AG09319 (cell line): ENCODE measurements at places on chromosomes 6 and 20.

DNA sequence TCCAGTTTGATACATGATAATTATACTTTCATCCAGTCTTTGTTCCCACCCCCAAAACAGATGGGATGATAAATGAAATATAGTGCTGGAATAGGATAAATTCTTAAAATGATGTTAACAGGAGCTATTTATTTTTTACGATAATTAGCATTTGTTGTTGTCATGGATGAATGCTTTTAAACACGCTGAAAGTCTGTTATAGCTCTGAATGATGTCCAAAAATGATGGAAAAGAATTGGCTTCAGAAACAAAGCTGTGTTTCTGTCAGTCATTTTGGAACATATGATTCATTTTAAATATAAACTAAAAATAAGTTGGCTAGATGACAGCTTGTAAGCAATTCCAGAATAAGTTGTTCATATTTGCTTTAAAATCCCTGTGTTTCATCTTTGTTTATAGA, 237.4 kb downstream of the GRIK2 start:
- DNase-seq = no peak

DNA sequence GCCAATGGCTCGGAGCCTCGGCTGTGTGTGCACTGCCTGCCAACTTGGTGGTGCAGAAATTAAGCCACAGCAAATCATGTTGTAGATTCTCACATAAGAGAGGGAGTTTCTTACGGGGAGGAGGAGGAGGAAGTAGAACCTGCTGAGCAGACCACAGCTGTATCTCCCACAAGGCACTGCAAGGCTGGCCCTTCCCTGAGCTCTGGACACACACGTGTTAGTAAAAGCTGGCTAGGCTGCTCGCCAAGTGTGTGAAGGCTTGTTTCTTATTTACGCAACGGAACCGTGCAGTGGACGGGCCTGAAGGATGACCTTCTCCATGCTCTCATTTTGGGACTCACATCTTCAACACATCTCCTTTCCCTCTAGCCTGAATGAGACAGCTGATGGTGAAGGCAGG, 15.7 kb upstream of the QKI start:
- DNase-seq = no peak

GRCh38 chr6:76381612-76382011, 309.1 kb upstream of the IMPG1 start:
- no peak for DNase-seq

- DNase-seq = no peak
Observed at GRCh38 chr6:44642349-44642748, 254.8 kb downstream of the CDC5L start.

DNA sequence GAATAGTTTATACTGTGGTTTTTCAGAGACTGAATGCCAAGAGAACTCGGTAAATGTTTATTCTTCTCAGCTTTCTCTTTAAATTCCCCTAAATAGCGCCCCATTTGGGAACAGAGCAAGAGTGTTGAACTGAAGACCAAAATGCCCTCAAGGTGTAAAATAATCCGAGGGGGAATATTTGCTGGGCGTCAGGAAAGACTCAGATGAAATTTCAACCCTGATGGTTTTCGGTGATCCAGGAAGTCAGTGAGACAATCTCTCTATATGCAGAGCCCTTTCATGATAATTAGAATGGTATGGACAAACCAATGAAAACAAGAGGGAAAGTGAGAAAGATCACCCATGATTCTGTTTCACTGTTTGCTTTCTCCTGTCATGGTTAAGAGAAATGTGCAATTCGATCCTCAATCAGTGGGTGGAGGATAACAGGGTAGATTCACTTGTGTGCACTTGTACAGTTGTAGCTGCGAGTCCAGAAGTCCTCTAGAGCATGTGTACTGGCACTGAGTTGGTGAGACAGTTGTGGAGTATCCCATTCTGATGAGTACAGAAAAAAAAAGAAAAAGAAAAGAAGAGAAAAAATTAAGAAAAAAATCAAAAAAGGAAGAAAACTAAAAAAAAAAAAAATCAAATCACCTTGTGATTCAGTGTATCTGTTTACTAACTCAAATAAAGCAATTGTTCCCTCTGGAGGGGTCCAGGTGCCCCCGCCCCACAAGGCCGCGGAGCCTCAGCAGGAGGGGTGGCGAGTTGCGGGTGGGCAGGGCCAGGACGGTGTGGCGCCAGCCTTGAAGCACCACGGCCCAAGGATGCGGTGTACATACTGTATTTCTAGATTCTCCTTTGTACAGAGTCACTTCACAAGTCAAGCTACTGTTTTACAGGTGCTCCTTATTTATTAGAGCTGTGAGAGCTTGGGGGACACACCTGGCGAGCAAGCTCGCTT, 164.9 kb downstream of the SCML4 start:
- no peak for DNase-seq

DNA sequence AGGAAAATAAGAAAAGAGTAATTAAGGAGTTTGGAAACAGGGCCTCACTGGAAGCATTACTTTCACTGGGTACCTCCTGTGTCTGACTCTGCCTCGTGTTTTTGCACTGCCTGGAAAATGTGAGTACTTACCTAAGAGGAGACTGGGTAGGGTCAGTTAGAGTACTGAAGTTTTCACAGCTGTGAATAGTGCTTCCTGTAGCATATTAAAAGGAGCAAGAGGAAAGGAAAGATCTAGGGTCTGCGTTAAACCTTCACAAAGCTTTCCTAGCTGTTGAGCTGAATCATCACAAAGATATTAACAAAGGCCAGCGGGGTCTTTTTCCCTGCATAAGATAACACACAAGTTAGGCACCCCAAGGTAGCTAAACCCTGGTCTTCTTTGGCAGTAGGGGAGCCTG, 82.3 kb downstream of the MLIP start:
- DNase-seq = no peak

- no peak for DNase-seq
Observed at GRCh38 chr6:91664327-91664959, 1077.6 kb upstream of the MAP3K7 start.

DNA sequence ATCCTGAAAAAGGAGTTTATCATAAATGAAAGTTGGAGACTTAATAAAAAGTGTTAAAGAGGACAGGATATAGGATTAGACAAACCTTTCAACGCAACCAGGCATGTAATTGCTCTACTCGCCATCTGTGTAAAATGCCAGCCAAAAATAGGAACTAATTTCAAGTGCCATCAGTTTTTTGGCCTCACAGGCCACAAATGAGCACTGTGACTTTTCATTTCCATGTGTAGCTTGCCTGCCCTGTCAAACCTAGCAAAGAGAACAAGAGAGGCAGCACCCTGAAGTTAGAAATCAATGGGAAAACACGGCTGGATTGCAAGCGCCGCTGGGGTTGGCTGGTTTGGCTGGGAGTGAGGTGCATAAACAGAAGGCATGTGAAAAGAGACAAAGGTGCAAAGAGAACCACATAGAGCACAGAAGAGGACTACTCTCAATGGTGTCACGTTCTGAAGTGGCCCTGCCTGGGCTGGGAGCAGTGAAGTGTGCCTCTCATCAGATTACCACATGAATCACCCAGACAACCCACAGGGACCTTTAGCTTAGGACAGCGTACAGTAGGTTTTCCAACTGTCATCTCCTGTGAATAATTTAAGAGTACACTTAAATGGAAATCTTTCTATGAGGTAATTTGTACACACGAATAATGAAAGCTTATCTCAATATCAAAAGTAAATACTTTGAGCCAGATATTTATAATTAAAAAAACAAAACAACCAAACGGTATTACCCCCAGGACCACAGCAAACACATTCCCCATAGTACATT, 78.0 kb upstream of the NHSL1 start:
- DNase-seq = no peak

DNA sequence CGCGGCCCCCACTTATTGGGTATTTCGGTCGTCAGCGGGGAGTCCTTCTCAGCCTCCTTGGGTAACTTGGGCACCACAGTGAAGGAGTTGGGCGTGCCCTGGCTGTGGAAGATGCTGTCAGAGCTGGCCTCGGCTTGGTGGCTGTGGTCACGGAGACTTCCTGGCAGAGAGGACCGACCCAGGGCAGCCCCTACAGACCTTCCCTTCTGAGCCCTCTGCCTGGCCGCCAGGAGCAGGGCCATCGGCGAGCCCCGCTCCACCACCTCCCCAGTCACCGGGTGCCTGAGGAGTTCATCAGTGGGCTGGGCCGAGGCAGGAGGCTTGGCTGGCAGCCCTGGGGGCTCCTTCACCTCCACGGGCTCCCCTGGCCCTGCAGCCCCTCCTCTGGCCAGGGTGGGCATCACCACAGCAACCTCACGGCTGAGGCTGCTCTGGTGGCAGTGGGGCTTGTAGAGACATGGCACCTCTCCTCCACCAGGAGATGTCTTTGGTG, 37.2 kb downstream of the C6orf132 start:
- no peak for DNase-seq

GRCh38 chr6:4776493-4777393, 539 bp downstream of the CDYL start:
- no peak for DNase-seq

DNA sequence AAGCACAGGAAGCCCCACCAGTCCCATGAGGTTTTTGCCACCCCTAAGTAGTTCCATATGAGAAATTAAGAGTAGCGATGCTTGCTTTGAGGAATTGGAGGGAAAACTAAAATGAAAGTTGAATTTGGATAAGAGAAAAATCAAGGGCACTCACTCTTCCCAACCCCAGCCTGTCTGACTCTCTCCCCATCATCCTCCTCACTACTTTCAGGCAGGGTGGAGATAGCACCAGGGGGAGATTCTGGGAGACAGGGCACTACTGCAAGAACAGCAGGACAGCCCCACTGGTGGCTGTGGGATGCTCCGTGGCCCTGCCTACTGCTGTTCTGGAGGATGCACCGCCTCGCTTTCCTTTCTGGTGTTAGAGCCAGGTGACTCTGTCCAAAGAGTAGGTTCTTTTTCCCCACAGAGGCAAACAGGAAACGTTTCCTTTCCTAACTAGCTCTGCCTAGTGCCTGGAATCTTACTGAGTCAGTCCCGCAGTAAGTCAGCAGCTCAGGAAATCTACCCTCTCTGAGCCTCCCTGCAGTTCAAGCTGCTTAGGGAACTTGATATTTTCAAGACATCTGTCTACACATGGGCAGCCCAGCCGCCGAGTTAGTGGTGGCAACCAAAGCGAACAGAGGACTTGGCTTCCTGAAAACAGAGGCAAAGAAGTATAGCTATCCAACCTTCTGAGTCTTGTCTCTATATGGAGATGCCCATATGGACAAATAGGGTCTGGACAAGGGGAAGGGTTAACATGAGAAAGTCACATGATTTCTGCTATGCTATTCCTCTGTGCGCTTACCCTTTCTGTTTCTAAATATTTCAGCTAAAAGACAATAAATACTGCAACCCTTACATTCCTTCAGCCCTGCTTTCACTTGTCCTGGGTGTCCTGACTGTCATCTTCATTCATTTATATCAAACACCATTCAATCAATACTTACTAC, 11.4 kb downstream of the HLA-E start:
- no peak for DNase-seq

DNA sequence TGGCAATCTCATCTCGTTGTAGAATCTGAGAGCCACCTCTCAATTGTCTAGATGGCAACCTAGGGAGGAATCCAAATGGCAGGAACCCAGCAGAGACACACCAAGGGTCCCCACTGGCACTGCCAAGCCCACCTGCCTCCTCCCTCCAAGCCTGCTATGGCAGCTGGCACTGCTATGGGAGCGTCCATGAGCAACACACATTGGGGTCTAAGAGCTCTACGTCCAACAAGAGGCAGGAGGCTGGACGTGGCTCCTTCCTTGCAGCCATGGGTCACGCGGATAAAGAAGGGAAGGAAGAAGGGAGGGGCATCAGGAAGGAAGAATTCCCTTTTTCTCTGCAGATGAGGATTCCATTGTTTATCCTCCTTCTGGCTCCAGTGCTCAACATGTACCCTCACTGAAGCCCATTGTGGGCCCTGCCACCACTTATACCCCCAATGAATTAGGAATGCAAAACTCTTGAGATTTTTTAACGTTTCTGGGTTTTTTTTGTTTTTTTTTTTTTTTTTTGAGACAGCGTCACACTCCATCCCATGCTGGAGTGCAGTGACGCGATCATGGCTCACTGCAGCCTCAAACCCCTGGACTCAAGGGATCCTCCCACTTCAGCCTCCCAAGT, 17.3 kb downstream of the ATP9A start:
- DNase-seq = no peak

DNA sequence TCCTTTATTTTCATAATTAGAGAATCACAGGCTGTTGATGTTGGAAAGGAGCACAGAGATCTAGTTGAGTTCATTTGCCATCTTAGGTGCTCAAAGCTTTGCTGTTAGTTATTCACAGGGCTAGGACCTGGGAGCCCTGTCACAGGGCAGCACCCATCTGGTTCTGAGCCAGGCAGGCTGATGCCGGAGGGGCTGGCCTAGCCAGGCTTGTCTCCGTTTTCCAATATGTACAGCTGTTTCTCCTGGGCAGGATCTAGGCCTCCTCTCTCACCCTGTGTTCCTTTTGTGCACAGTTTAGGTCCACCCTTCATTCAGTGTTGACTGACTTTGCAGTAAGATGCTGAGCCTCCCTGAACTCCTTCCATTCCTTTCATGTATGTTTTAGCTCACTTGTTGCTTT, 33.4 kb downstream of the LRRC1 start:
- DNase-seq = no peak

GRCh38 chr6:136969930-136970329, 47.8 kb downstream of the SLC35D3 start:
- DNase-seq = no peak

DNA sequence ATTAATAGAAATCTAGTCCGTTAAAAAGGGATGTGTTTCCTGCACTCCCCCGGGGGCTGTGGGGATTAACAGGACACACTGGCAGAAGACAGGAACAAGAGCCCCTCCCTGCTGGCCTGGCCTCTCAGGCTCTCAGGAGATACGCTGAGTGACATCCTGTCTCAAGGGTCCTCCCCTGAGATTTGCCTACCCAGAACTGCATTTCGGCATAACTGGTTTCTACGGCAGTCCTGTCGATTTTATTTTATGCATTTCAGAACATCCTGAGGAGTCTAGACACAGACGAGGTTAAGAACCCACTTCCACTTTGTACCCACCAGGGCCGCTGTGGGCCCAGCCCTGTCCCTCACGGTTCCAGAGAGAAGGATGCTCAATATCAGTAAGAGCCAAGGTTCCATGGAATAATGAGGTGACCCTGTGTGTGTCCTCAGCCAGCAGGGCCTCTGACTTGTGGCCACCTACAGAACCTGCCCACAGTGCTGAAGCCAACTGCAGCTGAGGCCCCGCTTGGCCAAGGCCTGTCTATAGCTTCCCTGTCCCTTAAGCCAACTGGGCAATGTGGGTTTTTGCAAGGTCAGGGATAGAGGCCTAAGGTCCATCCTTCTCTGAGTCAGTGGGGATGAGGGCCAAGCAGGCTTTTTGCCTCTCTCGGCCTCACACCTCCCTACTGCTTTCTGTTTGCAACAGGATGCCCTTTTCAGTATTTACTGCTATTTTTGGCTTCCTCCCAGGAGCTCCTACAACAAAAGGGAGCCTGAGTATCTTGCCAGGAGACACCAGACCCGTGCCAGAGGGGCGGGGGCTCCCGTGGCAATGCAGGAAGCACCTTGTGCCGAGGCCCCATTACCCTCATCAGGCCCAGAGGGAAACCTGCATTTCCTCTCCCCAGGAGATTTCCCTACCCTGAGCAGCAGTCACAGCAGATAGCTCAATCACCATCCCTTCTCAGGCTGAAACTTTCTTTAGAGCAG, 14.7 kb downstream of the UQCC2 start:
- no peak for DNase-seq
